ENCODE measurements at places on chromosomes 1 and 21.

DNA sequence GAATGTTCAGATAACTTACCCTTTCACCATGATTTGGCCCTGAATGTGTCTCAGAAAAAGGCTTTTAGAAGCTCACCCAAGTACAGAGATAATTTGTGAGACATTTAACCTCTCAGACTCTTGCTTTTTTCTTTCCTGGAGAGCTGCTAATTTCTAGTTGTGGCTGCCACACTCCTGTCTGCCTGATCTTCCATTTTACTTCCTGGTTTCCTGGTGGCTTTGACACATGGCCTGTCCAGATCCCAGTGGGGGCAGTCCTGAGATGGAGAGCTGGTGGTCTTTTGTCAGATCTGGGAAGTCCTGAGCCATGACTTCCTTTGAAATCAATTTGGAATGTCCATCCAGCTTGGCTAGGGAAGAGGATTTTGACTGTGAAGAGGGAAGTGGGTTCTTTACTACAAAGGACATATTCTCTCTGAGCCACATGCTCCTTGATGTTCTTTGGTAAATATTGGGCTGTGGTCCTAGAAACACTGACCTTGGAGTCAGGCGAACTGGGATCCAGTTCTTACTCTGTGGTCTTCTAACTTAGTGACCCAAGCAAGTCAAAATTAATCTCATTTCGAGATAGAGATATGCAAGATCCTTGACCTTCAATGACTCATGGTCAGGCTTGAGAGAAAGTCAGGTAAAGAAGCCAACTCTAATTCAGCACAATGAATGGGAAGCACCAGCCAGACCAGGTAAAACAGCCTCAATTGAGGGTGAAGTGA lies 78.0 kb upstream of the HSD17B7 start:
- DNase-seq = no peak

DNA sequence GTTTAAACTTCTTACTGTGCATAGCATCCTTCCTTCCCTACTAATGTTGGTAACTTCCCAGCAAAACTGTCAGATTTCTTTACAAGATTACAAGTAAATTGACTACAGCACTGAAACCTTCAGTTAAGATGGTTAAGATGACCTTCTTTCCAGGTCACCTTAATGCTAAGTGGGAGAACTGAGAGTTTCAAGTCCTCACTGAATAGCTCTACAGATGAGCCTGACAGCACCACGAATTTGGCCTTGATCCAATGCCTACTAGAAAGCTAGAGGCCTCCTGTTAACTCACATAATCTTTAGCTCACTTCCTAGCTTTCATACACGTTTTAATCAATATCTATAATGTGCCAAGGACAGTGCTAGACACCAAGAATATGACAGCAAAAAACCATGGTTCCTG lies 276.0 kb upstream of the PLD5 start:
- no peak for DNase-seq

GRCh38 chr1:226638608-226639007 lies 90.0 kb downstream of the STUM start:
- no peak for DNase-seq

DNA sequence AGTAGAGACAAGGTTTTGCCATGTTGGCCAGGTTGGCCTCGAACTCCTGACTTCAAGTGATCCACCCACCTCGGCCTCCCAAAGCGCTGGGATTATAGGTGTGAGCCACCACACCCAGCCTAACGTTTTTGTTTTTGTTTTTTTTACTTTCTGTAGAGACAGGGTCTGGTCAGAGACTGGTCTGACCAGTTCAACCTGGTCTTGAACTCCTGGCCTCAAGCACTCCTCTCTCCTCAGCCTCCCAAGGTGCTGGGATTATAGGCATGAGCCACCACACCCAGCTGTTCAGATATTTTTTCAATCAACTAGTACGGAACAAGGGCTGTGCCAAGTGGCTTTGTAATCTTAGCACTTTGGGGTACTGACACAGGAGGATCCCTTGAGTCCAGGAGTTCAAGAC lies 209.5 kb downstream of the RERE start:
- no peak for DNase-seq

- DNase-seq = no peak
These were observed 95.2 kb downstream of the COQ8A start for GRCh38 chr1:227035316-227035715.

DNA sequence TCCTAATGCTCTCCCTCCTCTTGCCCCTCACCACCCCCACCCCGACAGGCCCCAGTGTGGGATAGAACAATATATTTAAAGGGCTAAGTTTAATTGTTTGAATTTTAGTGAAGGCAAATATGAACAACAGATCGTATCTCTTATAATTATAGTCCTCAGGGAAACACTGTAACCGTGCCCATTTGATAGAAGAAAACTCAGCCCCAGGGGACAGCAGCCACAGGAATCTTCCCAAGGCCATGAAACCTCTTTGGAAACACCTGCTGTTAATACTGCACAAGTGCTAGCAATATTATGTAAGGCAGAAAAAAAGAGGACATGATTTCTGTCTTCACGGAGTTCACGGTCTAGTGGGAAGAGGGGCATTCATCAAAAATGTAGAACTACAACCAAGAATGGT lies 142.2 kb downstream of the URB2 start:
- no peak for DNase-seq

GRCh38 chr1:178819123-178819522 lies 51.8 kb downstream of the ANGPTL1 start:
- no peak for DNase-seq

DNA sequence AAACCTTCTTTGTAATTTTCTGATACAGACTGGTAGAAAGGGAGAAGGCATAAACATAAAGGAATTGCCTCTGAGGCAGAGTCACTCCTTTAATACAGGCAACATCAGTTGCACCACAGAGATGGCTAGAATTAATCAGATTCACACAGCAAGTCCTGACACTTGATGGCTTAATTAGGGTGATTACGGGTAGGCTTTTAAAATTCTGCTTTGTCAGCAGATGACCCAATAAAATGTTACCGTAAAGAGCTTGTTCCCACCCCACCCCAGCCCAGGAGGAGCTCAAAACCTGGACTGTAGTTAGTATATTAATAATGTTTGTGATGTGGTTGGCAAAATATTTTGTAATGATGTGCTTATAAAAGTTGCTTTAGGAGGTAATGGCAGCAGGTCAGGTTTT lies 9.3 kb upstream of the BTG3 start:
- DNase-seq = no peak

DNA sequence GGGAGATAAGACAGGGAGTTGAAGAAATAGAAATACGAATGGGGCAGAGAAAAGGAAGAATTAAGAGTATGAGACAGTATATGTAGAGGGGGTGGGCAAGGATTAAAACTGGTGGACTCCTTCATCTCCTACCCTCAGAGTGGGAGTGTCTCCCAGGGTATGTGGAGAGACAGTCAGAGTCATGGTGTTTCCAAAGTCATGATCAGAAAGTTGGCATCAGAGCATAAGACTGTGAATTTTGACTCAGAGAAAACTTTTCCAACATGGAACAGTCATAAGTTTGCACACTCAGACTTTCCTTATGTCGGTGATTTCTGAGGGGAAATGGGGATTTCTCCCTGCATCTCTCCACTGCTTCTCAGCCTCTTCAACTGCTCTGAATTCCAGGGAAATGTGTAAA lies 2.4 kb downstream of the CD84 start:
- DNase-seq = no peak

GRCh38 chr1:115722221-115722620 lies 46.3 kb downstream of the CASQ2 start:
- DNase-seq = no peak

- no peak for DNase-seq
These were observed 84.3 kb downstream of the PLPPR4 start for GRCh38 chr1:99348397-99349132.

GRCh38 chr1:38018864-38019343 lies 6.4 kb downstream of the UTP11 start:
- no peak for DNase-seq

GRCh38 chr1:151289991-151290708 lies 8.1 kb downstream of the ZNF687 start:
- DNase-seq = no peak

All from stimulated activated naive CD4-positive, alpha-beta T cell treated with Interleukin-2 at 50 U/mL for 16 hours (primary cell).